Renal cortical epithelial cell (primary cell): ENCODE measurements at places on chromosomes 11 and 22. TPM values are rescaled to one million over a fixed set of nuclear protein-coding genes. Genes with fewer than 3 reads are reported as not detected.

Gene FEN1
- 12.1 and 35.6 TPM in 2 replicates for total RNA-seq

Gene IL18BP
- total RNA-seq = 1.6 and 4.8 TPM in 2 replicates

Gene B3GAT3
- total RNA-seq = 37.2 and 39.6 TPM in 2 replicates

Gene PATE4
- not detected in 2 replicates for total RNA-seq

Gene SLC22A9
- not detected in 2 replicates for total RNA-seq

Gene SYCE3
- not detected in 2 replicates for total RNA-seq

Gene MMP3
- total RNA-seq = not detected in 2 replicates

Gene MRGPRX4
- not detected in 2 replicates for total RNA-seq

Gene F2
- total RNA-seq = 1.1 TPM in 1 of 2 replicates, not detected in the other

Gene SRRD
- 13.9 and 35.1 TPM in 2 replicates for total RNA-seq

Gene MYOD1
- not detected in 2 replicates for total RNA-seq

- DNase-seq = no peak
Observed at GRCh38 chr11:39678996-39679395, 1780.5 kb downstream of the LRRC4C start.

DNA sequence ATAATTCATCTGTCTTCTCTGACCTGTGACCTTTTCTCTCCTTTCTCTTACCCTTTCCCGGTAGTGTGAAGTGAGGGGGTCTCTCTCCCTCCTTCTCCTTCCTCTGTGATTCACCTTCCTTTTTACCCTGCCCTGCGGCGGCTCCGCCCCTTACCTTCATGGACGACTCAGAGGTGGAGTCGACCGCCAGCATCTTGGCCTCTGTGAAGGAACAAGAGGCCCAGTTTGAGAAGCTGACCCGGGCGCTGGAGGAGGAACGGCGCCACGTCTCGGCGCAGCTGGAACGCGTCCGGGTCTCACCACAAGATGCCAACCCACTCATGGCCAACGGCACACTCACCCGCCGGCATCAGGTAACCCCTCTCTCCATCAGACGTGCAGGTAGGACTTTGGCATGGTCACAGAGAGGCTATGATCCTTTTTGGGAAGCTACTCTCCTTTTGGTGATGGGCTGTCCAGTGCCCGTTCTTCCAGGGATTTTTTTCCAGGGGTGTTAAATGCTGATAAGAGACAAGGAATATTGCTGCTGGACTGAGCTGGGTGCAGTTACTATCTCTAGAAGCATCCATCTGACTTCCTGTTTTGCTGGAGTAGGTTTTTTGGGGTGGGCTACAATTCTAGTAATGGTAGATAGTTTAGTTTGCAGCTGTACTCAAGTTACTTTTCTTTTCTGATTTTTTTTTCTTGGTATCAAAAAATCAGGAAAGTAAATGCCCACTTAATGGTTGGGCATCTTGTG lies 29.9 kb downstream of the CTNND1 start:
- DNase-seq = no peak

- peak; percentile 4 for DNase-seq
Observed at GRCh38 chr11:35567737-35568465, 42.5 kb upstream of the PAMR1 start.

DNA sequence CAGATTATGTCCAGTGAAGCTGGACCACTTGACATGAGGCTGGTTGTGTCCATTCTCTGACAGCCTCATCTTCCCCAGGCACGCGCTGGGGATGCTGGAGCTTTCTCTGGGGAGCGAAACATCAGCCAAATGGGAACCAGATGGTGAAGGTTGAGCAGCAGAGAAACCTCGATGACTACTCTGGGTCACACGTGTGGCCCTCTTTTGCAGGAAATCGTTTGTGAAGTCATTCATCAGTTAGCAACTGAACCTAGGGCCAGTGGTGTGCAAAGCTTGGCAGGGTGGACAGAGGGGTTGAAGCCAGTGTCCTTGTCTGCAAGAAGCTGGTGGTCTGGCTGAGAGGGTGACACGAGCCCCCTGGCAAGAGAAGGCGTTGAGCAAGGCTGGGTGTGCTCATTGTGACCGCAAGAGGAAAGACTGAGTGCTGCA lies 109.8 kb downstream of the ZBTB16 start:
- no peak for DNase-seq

DNA sequence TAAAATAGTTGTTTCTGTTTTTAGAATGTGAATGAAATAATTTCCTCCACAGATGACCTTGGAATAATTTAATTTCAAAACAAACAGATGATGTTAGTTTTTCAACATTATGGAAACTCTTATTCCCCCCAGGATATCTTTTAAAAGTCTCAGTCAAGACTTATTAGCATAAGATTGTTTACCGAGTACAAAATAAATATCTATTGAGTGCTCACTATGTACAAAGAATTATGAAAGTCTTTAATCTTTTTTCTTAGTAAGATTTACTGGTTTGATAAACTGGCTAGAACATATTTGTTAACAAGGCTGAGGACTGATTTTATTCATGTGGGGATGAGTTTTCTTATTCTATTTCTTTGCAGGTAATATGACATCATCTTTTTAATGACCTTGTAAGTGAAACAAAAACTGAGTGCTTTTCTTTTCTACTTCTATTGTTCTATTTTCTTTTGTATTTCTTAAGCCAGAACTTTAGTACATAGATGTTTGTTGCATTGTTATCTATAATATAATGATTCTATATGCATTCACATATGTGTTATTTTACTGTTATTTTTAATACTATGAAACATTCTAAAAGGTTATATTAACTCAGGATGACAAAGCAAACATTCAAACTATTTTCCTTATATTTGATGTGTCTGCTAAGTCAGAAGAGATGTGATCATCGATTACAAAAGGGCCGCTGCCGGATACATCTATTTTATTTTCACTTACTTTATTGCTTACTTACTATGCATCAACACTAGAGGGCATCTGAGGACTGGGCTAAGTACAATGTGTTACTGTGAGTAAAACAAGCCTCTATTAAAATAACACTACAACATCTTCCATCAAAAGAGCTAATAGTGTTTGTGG lies 111.0 kb upstream of the ARHGAP42 start:
- DNase-seq = peak; percentile 66

- DNase-seq = no peak
Observed at GRCh38 chr11:118602331-118602730, 5.1 kb upstream of the PHLDB1 start.

DNA sequence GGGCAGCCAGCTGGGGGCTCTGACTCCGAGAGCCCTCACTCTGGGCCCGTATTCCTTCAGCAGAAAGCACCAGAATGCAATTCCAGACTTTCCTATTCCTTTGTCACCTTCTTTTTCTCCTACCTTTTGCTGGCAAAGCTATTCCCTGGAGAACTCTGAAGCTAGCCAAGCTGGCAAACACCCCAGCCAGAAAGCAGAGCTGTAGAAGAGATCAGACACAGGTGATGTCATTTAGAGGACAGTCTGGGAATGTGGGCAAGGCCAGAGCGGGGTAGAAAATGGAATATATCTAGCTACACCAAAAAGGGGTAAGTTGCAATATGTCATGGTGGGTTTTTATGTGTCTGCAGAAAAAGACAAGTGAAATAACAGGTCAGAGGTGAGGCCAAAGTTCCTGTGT lies 205.1 kb downstream of the NXPE2 start:
- no peak for DNase-seq

DNA sequence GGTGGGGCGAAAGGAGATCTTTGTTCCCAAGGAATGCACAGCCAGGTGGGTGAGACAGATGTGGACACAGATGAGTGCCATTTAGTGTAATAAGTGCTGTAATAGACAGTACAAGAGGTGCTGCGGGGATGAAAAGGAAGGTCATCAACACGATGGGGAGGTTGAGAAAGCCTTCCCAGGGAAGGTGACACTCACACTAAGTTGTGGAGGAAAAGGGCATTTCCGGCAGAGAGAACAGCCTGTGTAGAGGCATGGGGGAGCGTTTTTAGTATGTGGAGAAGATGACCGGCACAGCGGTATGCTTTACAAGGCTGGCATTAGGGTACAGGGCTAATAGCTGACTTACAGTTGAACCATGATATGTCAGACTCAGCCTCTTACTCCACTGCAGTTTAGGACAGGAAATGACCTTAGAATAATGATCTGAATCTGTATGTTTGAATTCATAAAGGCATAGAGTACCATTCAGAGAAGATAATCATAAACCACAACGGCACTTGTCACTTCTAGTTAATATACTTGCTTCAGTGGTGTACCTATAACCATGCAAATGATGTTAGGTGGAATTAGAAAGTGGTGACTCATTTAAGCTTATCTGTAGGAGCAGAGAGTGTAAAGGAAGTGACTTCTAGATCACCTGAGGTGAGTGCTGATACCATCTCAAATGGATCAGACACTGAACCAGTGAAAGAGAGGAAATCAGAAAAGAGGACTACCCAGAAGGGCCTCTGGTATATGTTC lies 60.6 kb downstream of the FAM83F start:
- peak; percentile 36 for DNase-seq

- no peak for DNase-seq
Observed at GRCh38 chr11:3222941-3223915, 4.6 kb upstream of the MRGPRG start.

- DNase-seq = no peak
Observed at GRCh38 chr11:74463216-74463615, 4.1 kb downstream of the KCNE3 start.

GRCh38 chr22:48858121-48858520 lies 969.6 kb downstream of the BRD1 start:
- no peak for DNase-seq

- peak; percentile 25 for DNase-seq
Observed at GRCh38 chr11:104776501-104777170, 121.6 kb downstream of the CASP12 start.

DNA sequence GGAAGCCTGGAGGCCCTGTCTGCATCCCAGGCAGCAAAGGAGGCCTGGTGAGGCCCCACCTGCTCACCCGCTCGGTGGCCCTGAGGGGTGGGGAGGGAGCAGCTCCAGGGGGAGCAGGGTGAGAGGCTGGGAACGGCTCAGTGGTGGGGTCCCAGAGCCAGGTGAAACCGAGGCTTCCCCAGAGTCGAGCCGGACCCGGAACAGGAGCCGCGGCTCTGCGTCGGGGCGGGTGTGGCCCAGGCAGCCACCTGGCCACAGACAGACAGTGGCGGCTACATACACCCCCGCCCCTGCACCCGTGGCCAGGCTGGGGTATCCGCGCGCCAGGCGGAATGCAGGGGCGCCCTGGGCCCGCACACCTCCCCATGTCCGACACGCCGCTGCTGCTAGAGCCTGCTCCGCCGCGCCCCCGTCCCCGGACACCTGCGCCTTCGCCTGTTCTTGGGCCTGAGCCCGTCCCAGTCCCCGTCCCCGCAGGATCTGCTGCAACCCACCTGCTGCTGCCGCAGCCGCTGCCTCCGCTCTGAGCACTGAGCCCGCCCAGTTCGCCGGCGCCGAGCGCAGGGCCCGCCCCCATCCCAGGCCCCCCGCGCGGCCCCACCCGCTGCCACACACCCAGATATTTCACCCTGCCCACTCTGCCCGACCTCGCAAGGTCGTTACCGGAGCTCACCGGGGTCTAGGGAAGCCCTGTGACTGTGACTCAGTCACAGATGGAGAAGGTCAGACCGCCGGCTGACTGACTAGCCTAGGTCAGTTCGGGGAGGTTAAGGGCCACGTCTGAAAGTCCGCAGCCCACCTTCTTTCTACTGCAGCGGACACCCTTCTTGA lies at the start of gene SLC7A4:
SLC7A4 (minus strand) TSS at position 525 of the 831 bp plus-strand sequence. CDS start 749 bp downstream, outside the sequence.
- no peak for DNase-seq

- no peak for DNase-seq
Observed at GRCh38 chr11:44563711-44564110, 1.8 kb upstream of the CD82 start.

- no peak for DNase-seq
Observed at GRCh38 chr11:94576306-94576705, 9.1 kb downstream of the PIWIL4 start.

GRCh38 chr22:27170491-27170890 lies 513.1 kb downstream of the MIAT start:
- peak; percentile 86 for DNase-seq
